ENCODE measurements at places on chromosomes 1 and 21. TPM values are rescaled to one million over a fixed set of nuclear protein-coding genes. Genes with fewer than 3 reads are reported as not detected.

- DNase-seq, result peak; percentile 13
Observed at GRCh38 chr1:178682886-178683285, 42.2 kb upstream of the RALGPS2 start.

The GCSAML gene
- total RNA-seq, result not detected

DNA sequence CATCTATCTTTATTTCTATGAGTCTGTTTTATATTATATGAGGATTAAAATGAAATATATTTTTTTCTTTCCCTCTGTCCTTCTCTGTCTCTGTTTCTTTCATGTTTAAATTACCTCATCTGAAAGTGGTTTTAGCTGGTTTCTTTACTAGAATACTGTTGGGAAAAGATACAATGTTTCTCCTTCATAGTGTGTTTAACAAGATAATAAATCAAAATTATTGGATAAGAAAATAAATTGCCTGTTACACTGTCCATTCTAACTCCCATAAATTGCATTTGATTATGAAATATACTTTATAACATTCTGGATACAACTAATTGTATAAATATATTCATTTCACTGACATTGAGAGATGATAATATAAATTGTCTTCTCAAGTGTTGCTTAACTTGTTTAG is 1168.0 kb downstream of the PLA2G4A start:
- no peak for DNase-seq

- DNase-seq, result no peak
Observed at GRCh38 chr1:91850708-91851107, 35.2 kb downstream of the TGFBR3 start.

GRCh38 chr1:220157738-220158137 is 63.8 kb downstream of the IARS2 start:
- no peak for DNase-seq

The BNIPL gene
- under 0.01 TPM for total RNA-seq

GRCh38 chr1:41963636-41964035 is 44.9 kb upstream of the HIVEP3 start:
- DNase-seq, result peak; percentile 7

- DNase-seq, result no peak
Observed at GRCh38 chr1:233197940-233198339, 97.6 kb downstream of the PCNX2 start.

DNA sequence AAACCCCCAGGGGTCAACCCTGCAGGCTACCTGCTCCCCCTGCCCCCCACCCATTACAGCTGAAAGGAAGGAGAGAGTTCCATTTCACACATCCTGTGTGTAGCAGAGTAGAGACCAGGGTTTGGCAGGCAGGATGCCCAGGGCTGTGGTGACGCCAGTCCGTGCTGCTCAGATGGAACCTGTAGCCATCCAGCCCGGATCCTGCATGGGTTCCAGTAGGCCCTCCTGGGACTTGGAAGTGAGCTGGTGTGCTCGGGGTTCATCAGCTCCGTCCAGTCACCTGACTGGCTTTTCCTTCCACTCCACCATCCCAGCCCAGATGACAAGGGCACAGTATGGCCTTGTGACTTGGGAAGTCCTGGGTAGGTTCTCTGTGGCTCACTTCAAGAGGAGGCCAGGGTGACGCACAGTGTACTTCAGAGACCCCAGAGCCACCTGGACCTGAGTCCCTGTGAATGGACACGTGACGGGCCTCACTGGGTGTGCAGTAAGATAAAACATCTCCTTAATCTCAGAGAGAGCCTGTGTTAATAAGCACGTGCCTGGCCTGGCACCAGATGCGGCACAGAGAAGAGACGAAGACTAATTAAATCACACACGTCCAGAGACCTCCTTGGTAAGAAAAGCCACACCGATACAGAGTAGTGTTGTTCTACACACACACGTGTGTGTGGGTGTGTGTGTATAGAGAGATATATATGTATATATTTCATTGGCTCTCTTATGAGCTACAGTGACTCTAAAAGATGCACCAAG is 16.0 kb downstream of the ITPKB start:
- no peak for DNase-seq

GRCh38 chr21:31213787-31214186 is 130.3 kb downstream of the TIAM1 start:
- DNase-seq, result no peak

The EPHB2 gene
- total RNA-seq, result 9.7 TPM

GRCh38 chr1:184352776-184353175 is 34.1 kb upstream of the C1orf21 start:
- DNase-seq, result no peak

The RHD gene
- total RNA-seq, result not detected

GRCh38 chr21:15015622-15016471 is 49.0 kb downstream of the NRIP1 start:
- peak; percentile 75 for DNase-seq

GRCh38 chr21:34878940-34879339 is 170.2 kb downstream of the RUNX1 start:
- no peak for DNase-seq

GRCh38 chr21:14630556-14631069 is 84.5 kb upstream of the SAMSN1 start:
- DNase-seq, result no peak

DNA sequence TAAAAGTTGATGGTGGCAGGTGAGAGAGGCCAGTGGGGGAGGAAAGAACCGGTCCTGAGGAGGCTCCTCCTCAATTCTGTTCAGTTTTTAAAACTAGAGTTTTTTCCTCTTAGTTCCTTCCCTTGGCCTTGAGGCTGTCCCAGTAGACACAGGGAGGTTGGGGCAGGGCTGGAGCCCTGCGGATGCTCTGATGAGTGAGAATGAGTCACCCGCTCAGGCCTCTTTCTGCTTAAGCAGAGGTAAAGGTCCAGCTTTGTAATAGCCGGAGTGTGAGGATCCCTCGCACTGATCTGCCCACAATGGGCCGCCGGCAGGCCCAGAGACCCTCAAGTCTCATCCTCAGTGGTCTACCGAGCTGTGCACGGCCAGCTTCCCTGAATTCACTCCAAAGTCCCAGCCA is 49.6 kb upstream of the IRF2BP2 start:
- peak; percentile 57 for DNase-seq

- DNase-seq, result no peak
Observed at GRCh38 chr1:203464226-203464625, 11.4 kb upstream of the PRELP start.

The EFNA3 gene
- total RNA-seq, result 0.43 TPM

DNA sequence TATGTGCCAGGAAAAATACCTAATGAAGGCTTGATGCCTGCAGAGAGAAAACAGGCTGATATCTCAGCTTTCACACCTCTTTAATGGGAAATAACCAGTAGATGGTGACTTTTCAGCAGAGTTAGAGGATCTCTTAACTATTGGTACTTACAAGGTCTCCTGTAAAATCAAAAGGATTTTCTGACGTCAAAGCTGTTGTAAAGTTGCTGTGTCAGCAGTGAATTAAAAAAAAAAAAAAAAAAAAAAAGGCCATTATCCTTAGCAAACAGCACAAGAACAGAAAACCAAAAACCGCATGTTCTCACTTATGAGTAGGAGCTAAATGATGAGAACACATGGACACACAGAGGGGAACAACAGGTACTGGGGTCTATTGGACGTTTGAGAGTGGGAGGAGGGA is 349.1 kb downstream of the AMY1C start:
- no peak for DNase-seq

GRCh38 chr1:112841825-112842224 is 114.2 kb downstream of the SLC16A1 start:
- DNase-seq, result no peak

The LDLRAD1 gene
- not detected for total RNA-seq

The RGS18 gene
- not detected for total RNA-seq

The TTC34 gene
- total RNA-seq, result 0.43 TPM

- DNase-seq, result peak; percentile 19
Observed at GRCh38 chr1:55172272-55172671, 42.9 kb downstream of the USP24 start.

GRCh38 chr21:46418265-46418946 is 40.3 kb upstream of the DIP2A start:
- no peak for DNase-seq

DNA sequence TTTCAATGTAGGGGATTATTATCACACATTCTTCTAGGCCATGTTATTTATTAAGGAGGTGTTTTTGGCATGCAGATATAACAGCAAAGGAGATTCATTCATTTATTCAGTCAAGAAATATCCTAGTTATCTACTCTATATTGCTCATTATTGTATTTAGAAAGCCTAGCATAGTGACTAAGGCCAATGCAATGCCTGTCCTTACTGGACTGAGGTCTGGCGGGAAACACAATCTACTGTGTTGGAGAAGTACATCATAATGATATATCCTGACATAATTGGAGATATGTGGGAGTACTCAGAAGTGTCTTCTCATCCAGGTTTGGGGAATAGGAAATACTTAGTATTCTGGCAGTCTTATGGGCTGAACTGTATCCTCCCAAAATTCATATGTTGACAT is 421.5 kb upstream of the USP24 start:
- DNase-seq, result no peak

DNA sequence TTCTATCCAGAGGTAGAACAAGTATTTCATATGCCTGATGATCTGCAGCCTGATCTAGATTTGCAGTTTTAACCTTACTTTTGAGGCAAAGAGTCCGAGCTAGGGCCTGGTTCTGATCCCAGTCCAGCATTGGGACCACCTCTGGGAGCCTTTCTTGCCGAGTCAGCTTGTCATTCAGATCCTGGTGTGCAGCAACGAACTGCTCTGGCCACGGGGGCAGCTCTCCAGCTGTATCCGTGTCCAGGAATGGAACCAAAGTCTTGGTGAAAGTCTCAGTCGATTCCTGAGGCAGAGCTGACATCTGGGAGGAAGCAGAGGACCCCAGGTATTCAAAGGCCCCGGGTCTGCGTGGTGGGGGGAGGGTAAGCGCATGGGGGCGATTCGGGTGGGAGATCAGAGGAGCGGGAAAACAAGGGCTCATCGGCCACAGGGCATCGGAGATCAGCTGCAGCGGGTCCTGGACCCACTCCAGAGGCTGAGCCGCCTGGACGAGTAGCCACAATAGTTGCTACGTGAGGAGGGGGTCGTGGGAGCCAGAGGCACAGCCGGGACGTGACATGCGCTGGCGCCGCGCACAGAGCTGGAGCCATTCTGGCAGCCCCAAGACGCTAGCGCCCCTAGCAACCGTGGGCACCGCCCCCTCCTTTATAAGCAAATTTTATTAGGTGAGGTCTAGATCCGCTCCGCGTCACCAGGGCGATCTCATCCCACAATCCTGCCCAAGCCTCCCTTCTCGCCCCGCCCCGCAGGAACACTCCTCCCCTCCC is 32.4 kb upstream of the BSDC1 start:
- peak; percentile 20 for DNase-seq

The CSMD2 gene
- total RNA-seq, result 3.0 TPM

GRCh38 chr1:201072149-201072548 is 40.1 kb downstream of the CACNA1S start:
- DNase-seq, result no peak

The TRIM45 gene
- total RNA-seq, result 1.7 TPM

GRCh38 chr1:4397196-4397595 is 257.2 kb upstream of the AJAP1 start:
- no peak for DNase-seq

GRCh38 chr1:25948641-25949040 is 42.4 kb upstream of the STMN1 start:
- no peak for DNase-seq

The SIPA1L2 gene
- total RNA-seq, result 6.1 TPM

The SPRR2F gene
- total RNA-seq, result not detected

DNA sequence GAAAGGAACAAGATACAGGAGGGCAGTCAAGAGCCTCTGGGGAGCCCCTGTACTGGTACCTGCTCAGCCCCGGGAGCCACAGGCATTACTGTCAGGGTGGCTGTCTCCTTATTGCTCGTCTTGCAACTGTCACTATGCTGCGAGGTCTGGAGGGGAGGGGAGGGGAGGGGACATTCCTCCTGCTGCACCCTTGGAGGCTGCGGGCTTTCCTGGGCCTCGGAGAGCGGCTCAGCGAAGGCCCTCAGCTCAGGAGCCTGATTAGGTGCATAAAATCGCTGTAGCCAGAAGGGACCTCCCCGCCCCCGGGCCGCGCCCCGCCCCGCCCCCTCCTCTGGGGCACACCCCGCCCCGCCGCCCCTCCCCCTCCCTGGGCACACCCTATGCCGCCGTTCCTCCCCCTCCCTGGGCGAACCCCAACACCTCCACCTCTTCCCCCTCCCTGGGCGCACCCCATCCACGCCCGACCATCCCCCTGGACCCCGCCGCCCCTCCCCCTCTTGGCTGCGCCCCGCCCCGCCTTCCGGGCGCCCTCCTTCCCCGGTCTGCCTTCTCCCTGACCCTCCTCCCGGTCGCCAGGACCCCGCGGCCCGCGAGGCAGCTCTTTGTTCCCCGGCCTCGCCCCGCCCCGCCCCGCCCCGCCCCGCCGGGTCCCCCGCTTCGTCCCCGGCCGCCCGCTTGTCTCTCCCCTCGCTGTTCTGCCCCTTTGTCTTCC is 35.5 kb downstream of the CACHD1 start:
- DNase-seq, result no peak

- no peak for DNase-seq
Observed at GRCh38 chr1:18944810-18945209, 11.7 kb downstream of the IFFO2 start.

GRCh38 chr1:110033421-110033820 is 1.0 kb upstream of the STRIP1 start:
- no peak for DNase-seq

All from fibroblast of villous mesenchyme (primary cell).